ENCODE measurements at places on chromosomes 13 and 19.

- peak; percentile 40 for DNase-seq
These were observed 130.5 kb downstream of the MAB21L1 start for GRCh38 chr13:35345992-35346391.

- no peak for DNase-seq
These were observed 234.8 kb downstream of the DACH1 start for GRCh38 chr13:71632206-71632605.

GRCh38 chr19:14149509-14149994 lies 13.2 kb upstream of the ASF1B start:
- DNase-seq, result no peak

- peak; percentile 81 for DNase-seq
These were observed at the start of gene RUBCNL for GRCh38 chr13:46387064-46387851. Gene RUBCNL, minus strand, starts transcription at chr13:46387252. Its CDS starts 14,777 bp downstream, at chr13:46372475.

GRCh38 chr19:7590256-7590655 lies 5.4 kb upstream of the CAMSAP3 start:
- DNase-seq, result no peak

- DNase-seq, result no peak
These were observed 389.3 kb downstream of the DACH1 start for GRCh38 chr13:71477735-71478134.

DNA sequence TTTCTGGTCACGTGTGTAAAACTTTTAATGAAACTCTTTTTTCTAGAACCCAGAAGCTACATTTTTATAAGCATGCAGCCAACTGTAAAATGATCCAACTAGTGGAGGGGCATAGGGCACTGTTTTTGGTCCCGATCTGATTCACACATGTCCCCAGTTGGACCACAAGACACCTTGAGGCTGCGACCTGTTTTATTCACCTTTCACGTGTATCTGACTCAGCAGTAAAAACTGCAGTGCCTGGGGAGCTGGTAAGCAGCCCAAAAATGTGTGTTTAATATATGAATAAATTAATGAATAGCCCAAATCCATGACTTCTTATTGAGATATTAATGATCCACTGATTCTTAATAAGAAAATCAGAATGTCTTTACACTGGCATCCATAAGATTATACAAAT lies 140.4 kb downstream of the COL4A1 start:
- no peak for DNase-seq

- DNase-seq, result no peak
These were observed 344.1 kb upstream of the TMTC4 start for GRCh38 chr13:101018720-101019119.

GRCh38 chr13:63149375-63149774 lies 1733.7 kb upstream of the PCDH20 start:
- DNase-seq, result no peak

- no peak for DNase-seq
These were observed 3.7 kb upstream of the TMEM272 start for GRCh38 chr13:51848674-51849073.

All from WERI-Rb-1 (cell line).